ENCODE measurements at places on chromosomes 3 and 15.

DNA sequence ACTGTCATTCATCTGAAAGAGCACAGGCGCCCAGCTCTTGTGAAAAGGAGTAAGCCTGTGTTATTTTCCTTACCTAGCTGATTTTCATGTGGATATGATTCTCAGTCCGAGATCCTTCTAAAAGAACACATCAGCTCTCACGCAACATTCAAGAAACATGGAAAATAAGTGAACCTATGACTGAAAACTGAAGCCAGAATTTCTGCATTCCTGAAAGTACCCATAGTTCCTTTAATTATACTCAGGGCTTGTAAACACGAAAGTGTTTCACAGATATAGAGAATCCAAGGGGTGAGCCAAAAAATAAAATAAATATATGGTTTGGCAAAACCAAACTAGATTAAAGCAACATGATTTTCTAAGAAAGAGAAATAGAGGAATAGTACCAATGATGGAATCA is 100.8 kb upstream of the CHMP2B start:
- DNase-seq, result no peak

GRCh38 chr3:151891721-151892120 is 18.3 kb downstream of the SUCNR1 start:
- DNase-seq, result no peak

- no peak for DNase-seq
Measured at GRCh38 chr3:141337523-141337854, 30.8 kb upstream of the ZBTB38 start.

- no peak for DNase-seq
Measured at GRCh38 chr15:58036579-58036978, 28.9 kb downstream of the ALDH1A2 start.

- DNase-seq, result no peak
Measured at GRCh38 chr3:138195481-138195880, 8.4 kb downstream of the ARMC8 start.

DNA sequence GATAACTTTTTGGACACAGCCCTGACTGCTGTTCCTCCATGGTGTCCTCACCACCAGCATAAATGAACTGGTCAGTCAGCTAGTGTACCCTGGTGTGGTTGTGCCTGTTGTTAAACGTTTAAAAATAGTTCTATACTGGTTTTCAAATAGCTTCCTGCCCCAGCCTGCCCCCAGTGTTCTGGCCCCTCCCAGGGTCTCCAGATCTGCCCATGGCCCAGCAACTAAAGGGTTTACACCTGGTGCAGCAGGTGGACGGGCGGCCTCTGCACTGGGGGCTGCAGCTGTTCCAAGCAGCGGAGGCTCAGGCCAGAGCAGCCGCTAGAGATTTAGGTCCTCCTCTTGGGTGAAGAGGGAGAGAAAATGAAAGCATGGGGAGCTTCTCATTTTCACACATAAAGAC is 6.1 kb upstream of the NR2E3 start:
- DNase-seq, result no peak
